Skeletal muscle cell (primary cell): ENCODE measurements at places on chromosomes 2 and 18.

GRCh38 chr18:45024357-45025088 is 343.8 kb downstream of the SETBP1 start:
- DNase-seq: no peak

DNA sequence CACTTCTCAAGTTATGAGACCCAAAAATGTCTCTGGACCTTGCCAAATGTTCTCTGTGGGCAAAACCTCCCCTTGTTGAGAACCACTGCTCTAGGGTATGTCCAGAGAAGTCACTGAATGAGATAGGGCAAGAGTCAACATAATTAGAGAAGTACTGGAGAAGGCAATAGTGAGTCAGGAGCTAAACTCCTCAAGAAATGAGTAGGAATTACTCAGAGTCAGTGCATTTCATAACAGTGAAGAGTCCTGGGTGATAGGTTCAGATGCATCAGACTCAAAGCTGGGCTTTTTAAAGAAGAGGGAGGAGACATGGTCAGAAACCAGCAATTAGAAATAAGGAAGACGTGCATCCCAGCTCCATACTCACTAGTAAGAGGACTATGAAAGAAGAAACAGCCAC is 38.6 kb upstream of the IHH start:
- DNase-seq: peak; percentile 21

DNA sequence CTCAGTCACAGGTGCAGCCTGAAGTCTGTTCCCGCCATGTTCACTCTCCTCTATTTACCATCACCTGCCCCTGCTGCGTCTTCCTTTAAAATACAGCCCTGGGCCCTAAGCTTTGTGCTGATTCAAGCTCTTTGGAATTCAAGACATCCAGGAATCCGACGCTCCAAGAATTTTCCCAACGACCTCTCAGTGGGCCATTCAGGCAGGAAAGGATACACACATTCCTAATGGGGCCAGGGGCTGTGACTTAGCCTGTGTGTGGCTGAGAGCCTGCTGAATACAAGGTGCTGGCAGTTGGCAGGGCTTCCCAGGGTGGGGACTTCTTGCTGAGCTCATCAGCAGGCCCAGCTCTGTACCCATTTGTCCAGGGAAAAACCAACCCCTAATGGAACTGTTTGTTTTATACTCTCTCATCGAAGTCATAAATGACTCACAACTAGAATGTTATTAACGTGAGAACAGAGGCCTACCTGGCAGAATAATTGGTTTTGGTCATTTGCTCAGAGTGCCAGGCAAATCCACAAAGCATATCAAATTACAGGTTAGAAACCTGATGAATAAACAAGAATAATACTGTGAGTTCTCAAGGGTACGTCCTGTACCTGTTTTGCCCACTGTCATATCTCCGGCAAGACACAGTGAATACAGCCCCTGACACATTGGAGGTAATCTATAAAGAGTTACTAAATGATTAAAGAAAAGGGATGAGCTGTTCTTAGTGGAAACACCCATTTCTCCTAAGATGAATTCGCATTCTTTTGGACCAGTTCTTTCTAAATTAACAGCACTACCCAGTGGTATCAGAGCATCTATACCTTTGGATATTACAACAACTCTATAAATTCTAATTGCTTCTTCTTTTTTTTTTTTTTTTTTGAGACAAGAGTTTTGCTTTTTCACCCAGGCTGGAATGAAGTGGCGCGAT is 12.6 kb upstream of the KCMF1 start:
- DNase-seq: peak; percentile 89

GRCh38 chr2:104859766-104860450 is 6.0 kb downstream of the POU3F3 start:
- DNase-seq: no peak

- no peak for DNase-seq
Observed at GRCh38 chr2:224357098-224357901, 44.6 kb downstream of the FAM124B start.

DNA sequence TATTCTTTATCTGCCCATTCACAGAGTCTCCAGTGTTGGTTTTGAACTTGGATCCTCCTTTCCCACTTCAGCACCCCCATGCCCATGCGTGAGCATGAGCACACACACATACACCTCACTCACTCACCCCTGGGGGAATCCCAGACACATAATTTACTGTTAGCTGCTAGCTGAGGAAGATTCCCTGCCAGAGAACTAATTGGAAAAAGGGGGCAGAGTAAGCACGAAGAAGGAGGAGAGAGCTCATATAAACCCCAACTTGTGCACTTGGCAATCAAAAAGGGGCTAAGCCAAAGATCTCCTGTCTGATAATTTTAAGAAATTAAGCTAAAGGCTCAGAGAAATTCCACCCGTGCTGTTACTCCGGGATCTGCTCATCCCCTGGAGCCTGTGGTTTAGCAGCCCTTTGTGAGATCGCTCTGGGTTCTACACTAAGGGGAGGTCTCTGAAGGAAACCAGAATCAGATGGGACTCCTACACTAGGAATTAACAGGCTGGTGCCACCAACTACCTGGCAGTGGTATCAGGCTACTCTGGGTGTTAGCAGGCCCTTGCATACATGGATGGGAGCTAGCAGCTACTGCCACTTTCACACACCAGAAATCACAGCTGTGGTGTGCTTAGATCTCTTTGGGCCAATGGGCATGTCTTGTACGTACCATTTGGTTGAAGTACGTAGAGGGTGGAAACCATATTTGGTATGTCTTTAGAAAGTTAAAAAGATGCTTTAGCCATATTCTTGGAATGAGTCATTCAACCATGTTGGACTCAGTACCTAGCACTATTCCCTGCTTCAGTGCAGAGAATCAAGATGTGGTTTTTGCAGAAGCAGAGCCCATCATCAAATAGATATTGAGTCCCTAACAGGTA is 95.6 kb upstream of the SLC14A2 start:
- no peak for DNase-seq

DNA sequence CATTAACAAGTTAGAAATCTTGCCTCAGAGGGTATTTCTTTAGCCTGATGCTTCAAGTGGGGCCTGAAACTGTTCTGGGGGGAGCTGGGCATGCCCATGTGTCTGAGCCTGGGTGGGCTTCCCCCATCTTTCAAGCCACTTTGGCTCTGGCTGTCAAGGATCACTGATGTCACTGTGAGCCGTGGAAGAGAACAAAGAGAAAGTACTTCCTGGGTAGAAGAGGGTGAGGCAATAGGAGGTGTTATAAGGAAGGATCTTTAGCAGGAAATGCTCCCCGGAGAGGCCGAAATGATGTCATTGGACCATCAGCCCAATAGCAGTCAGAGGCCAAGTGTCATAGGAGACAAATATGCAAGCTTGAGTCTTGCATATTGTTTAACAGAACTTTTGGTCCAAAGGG is 228.4 kb upstream of the MEX3C start:
- DNase-seq: no peak

- DNase-seq: no peak
Observed at GRCh38 chr2:47903781-47904490, 2.4 kb downstream of the FBXO11 start.

GRCh38 chr2:240565333-240566202 is 2.7 kb upstream of the RNPEPL1 start:
- no peak for DNase-seq

- DNase-seq: peak; percentile 94
Observed at GRCh38 chr2:28716265-28716865, 35.3 kb upstream of the PPP1CB start.

GRCh38 chr2:187658952-187659525 is 104.8 kb upstream of the TFPI start:
- DNase-seq: no peak

GRCh38 chr18:79069717-79070151 is 540 bp downstream of the ATP9B start:
- no peak for DNase-seq

GRCh38 chr2:165746501-165746900 is 47.5 kb downstream of the GALNT3 start:
- DNase-seq: no peak

DNA sequence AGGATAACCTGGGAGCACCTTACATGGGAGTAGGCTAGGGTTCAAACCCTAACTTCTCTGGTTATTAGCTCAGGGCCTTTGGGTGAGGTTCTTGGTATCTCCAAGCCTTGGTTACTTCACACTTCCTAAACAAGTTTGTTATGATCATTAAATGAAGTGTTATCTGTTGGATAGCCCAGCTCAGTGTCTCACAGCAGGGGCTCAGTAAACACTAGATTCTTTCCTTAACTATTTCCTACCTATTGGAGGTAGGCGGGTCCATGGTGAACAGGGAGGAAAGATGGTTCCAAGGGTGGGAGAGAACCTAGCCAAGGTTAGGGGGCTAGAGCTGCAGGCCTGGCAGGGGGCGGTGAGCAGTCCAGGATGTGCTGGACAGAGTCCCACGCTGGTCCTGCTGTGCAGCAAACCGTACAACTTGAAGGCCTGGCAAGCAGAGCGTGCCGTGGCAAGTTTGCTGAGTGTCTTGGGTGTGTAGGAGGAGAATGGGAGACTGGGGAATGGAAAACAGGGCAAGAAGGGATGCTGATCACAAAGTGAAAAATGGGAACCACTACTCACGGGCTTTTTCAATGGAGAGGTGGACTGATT is 259.1 kb downstream of the PRKCE start:
- DNase-seq: no peak

DNA sequence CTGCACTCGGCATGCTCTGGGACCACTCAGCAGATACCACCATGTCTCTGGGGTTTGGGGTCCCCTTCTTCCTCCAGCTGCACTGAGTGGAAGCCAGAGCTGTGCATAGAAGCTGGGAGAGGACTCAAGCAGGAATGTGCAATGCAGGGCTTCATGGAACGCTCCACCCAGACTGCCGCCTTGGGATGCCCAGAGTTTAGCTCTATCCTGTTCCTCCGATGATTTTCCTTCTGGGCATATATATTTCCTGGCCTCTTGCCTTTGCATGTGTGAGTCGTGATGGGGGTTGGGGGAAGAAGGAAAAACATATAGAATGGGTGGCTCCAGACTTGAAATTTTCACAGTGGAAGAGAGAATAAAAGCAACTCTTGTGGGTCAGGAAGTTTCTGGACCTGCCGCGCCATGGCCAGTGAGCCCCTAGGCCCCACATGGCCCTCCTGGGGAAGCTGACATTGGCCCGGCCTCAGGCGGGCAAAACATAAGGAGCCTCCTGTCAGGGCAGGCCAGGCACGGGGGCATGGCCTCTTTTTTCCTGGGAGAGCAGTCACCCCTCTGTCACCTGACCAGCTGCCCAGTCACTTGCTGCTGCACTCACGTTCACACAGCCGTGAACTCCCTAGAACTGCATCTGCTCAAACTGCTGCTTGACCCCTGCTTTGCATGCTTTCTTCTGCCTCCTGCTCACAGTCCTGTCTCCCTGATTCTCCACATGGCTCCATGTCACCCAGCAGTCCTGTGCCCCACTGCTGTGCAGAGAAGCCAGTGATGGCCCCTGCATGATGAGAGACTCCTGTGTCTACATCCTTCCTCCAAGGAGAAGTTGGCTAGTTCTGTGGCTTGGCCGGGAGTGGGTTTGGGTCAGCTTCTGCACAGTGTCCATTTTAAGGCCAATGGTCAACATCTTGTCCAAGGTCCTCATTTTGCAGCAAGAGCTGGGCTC is 197.8 kb downstream of the CTIF start:
- no peak for DNase-seq

DNA sequence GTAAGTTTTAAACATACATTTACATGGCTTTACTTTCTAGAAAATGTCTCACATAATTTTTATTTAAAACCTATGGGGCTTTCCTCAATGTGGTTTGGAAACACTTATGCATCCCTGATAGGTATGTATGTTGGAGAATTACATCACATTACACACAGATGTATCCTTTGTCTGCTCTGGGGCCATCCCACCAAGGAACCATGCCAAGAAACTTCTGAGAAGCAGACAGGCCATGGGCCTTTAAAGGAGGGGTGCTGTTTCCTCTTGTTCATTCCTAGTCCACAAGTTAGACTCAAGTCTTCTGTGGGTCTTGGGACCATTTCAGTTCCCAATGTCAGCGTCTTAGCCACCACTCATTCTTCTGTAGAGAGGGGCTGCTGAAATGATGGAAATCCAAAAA is 162.0 kb upstream of the SETBP1 start:
- DNase-seq: peak; percentile 43

- no peak for DNase-seq
Observed at GRCh38 chr18:63233334-63233733, 86.2 kb downstream of the BCL2 start.

DNA sequence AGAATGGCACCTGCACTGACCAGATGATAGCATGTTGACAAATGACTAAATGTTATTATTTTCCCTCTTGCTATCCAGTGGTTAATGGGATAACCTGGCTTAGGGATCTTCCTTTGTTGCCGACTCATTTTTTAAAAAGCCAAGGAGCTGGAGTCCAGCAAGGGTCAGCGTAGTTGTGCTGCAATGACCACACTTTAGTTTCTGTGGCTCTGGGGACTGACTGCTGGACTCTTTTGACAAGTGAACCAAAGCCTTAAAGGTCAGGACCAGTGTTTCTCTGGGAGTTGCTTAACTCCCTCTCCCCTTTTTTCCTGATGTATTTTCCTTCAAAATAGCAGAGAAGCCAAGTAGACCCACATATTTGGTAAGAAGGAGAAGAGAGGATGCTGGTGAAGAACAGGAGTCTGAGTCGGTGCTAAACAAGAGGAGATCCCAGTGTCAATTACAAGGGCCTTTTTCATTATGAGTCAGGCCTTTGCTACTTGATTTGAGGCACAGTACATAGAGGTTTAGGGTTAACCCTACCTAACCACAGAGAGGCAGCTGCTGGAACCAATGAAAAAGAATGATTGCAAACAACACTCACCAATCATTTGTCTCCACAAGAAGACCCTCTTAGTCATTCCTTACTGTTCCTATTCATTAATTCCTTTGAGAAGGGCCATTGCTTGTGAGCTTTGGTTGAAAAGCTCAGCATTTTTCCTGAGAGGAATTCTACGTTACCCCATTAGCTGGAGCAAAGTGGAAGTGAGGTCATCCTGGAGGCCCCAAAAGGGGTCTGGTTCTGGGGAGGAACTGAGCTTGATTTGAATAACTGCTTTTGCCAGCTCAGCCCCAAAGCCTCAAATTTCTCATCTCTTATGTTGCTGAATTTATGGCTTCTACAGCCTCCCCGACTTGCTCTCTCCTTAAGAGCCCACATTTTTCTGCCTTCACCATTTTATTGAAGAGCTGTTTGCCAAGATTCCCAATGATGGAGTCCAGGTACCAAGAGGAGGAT is 137.6 kb upstream of the HNMT start:
- DNase-seq: no peak

- DNase-seq: no peak
Observed at GRCh38 chr2:219627103-219628100, at the start of gene SLC4A3. TSS of gene SLC4A3 (plus strand) at chr2:219627630. CDS start at chr2:219627993, 363 bp downstream.

DNA sequence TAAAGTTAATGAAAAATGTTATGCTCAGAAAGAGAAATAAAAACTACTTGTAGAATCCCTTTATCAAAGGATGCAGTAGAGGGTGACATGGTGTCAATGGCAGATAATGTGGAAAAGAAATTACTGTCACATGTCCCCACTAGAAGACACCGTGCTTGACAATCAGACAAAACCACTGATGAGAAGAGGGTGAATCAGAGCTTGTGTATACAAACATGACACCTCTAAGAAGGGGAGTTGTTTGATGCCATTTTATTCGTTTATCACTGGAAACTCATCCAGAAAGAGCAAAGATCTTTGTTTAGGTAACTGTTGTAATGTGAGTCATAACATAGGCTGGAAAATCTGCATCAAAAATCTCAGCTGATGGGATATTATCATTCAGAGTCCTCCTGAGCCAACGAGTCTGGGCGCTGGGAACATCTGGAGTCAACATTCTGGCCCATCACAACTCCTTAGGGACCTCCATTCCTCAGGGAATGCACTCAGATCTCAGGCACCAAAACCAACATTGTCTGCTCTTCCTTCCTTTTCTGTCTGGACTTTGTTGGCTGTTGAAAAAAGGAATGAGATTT is 49.5 kb upstream of the RAB12 start:
- DNase-seq: no peak
